ENCODE measurements at places on chromosomes 16 and 17. TPM values are rescaled to one million over a fixed set of nuclear protein-coding genes. Genes with fewer than 3 reads are reported as not detected.

- DNase-seq: no peak
Measured at GRCh38 chr17:10357768-10358167, 15.0 kb downstream of the MYH13 start.

RPAIN gene
- 44.8 TPM for total RNA-seq

MYO1C gene
- total RNA-seq: 194 TPM

ACSM5 gene
- total RNA-seq: 27.9 TPM

DNA sequence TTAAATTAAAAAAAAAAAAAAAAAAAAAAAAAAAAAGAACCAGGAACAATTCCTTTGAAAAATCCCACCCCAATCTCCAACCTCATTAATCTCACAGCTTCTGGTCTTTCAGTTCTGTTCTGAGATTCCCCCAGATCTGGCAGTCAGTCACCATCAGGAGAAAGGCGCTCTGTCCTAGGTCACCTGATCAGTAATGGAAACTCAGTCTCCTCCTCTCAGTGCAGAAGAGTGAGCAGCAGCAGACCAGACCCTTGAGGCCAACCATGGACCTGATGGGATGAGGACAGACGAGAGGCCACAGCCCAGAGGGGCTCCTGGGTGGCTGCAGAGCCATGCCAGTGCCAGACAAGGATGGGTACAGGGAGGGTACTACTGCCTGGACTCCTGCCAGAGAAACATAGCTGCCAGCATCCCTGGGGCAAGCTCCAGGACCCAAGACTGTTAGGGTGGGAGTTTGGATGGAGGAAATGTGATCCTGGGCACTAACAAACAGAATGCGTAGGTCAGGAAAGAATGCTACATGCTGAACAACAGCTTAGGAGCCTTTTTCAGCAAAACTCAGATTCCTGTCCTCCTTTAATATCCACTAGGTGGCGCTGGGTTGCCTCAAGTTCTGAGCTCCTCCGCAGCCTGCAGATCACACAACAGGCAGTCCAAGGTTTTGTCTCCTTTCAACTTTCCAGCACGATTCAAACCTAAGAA is 28.7 kb downstream of the MPG start:
- no peak for DNase-seq

- DNase-seq: no peak
Measured at GRCh38 chr17:7652388-7653356, 1.9 kb downstream of the ATP1B2 start.

- no peak for DNase-seq
Measured at GRCh38 chr16:16025214-16025968, 76.0 kb downstream of the ABCC1 start.

UBN1 gene
- total RNA-seq: 67.5 TPM

DNA sequence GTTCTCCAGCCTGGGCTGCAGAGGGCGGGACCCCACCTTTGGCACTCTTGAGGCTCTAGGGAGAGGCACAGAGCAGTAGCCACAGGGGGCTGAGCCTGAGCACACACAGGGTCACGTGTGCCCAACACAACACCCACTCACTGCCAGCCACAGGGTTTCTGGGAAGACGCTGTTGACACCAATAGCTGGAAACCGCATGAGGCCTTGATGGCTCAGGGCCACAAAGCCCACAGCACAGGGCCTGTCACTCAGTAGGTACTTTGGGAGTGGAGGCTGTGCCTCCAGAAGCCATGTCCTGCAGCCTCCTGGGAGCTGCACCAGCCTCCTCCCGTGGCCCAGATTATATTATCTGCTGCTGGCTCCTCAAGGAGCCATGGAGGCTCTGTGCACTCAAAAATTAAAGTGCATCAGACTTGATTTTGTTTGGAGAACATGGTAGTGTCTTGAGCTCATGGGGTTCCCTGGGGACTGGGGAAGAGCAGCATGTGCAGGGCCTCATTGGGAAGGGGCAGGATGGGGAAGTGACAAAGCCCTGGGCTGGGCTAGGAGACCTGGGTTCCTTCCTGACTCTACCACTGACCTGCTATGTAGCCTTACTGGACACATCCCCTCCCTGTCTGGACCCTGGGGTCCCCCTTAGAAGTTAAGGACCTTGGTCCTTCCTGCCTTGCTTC is 12.5 kb upstream of the SREBF1 start:
- DNase-seq: peak; percentile 46

- no peak for DNase-seq
Measured at GRCh38 chr17:66364990-66365490, 62.6 kb downstream of the PRKCA start.

DNA sequence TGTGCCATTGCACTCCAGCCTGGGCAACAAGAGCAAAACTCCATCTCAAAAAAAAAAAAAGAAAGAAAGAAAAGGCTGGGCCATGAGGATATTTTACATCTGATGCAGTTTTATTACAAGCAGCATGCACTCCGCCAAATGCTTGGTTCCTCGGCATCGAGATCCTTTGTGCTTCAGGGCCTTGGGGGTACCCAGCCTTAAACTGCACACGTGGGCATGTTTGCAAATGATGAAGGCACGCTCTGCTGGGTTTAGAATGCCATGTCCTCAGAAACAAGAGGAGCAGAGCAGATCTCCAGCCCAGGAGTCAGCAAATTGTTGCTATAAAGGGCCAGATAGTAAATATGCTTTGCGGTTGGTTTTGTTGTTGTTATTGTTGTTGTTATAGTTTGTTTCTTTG is 153.2 kb downstream of the KATNIP start:
- no peak for DNase-seq

ORMDL3 gene
- 237 TPM for total RNA-seq

- no peak for DNase-seq
Measured at GRCh38 chr16:68802190-68802589, 41.1 kb upstream of the TANGO6 start.

- no peak for DNase-seq
Measured at GRCh38 chr16:68400924-68401460, 47.3 kb downstream of the SMPD3 start.

HNF1B gene
- total RNA-seq: not detected

- DNase-seq: no peak
Measured at GRCh38 chr17:60792250-60792898, 114.7 kb downstream of the BCAS3 start.

DNA sequence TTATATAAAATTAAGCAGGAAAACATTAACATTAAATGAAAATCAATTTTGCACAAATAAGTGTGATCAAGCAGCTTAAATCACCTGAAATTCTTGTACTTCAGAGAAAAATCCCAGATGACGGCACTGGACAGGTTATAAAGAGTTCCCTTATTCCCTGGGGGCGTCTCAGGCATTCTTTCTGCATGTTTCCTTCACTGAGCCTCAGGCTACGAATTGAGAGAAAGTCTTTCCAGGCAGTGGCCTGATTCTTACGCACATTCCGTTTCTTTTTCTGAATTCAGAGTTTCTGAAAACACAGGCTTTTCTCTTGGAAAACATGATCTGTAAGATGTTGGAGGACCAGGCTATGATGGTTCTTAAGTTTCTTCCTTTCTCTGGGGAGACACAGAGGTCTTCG is 22.1 kb upstream of the PITPNM3 start:
- DNase-seq: no peak

EPOP gene
- 0.63 TPM for total RNA-seq

FTO gene
- total RNA-seq: 86.9 TPM

- DNase-seq: no peak
Measured at GRCh38 chr17:10126616-10127501, 71.5 kb downstream of the GAS7 start.

SMPD3 gene
- 10.2 TPM for total RNA-seq
